ENCODE measurements at places on chromosomes 16 and 17. TPM values are rescaled to one million over a fixed set of nuclear protein-coding genes. Genes with fewer than 3 reads are reported as not detected.

Gene SLFN13
- total RNA-seq = 2.2 TPM

Gene CHST4
- not detected for total RNA-seq

Gene DYNLRB2
- not detected for total RNA-seq

Gene RMI2
- total RNA-seq = 10.5 TPM

Gene C16orf54
- total RNA-seq = not detected

Gene KRTAP4-4
- not detected for total RNA-seq

Gene OR3A3
- total RNA-seq = not detected

Gene TMEM238L
- not detected for total RNA-seq

Gene CPNE7
- 31.6 TPM for total RNA-seq

Gene SSTR5
- total RNA-seq = not detected

Gene GDPD1
- total RNA-seq = 0.73 TPM

Gene FHOD1
- total RNA-seq = 16.6 TPM

Gene GLG1
- 159 TPM for total RNA-seq

Gene MT1H
- total RNA-seq = not detected

Gene HOXB1
- total RNA-seq = not detected

Gene UMOD
- not detected for total RNA-seq

Gene CDK10
- 39.9 TPM for total RNA-seq

Gene SDK2
- under 0.01 TPM for total RNA-seq

Gene KRTAP2-2
- not detected for total RNA-seq

Gene ABCC11
- total RNA-seq = 0.44 TPM

Gene KRTAP3-1
- total RNA-seq = not detected

Gene KRT14
- 0.17 TPM for total RNA-seq

Gene PTX4
- 0.29 TPM for total RNA-seq

Gene HBM
- total RNA-seq = not detected

Gene CACNG4
- not detected for total RNA-seq

Gene EPX
- total RNA-seq = not detected

Gene KRTAP9-9
- not detected for total RNA-seq

Gene HEATR9
- total RNA-seq = not detected

Gene LGALS9
- total RNA-seq = not detected

Gene PDE6G
- total RNA-seq = not detected

Gene EFNB3
- total RNA-seq = 0.83 TPM

Gene SLC13A2
- not detected for total RNA-seq

Gene NUTF2
- total RNA-seq = 141 TPM

Gene KATNIP
- 24.1 TPM for total RNA-seq

Gene FOXN1
- total RNA-seq = not detected

Gene CDH1
- not detected for total RNA-seq

Gene ANKRD40CL
- total RNA-seq = not detected

Gene KRT26
- total RNA-seq = not detected

Gene TTYH2
- total RNA-seq = 4.1 TPM

Gene ABAT
- 1.9 TPM for total RNA-seq

Gene KRT27
- not detected for total RNA-seq

Gene ADAP2
- total RNA-seq = 4.5 TPM

Gene SNX20
- total RNA-seq = not detected

Gene G6PC1
- total RNA-seq = not detected

Gene KRTAP2-3
- total RNA-seq = not detected

Gene SLC5A11
- total RNA-seq = not detected

Gene TMC8
- total RNA-seq = not detected

Gene GP1BA
- total RNA-seq = not detected

Gene CD300LF
- not detected for total RNA-seq

Gene SERPINF2
- 0.33 TPM for total RNA-seq
